ENCODE measurements at places on chromosomes 6 and 20.
A peak's percentile ranks its signal among the peaks of the same experiment; 100 is the strongest.

DNA sequence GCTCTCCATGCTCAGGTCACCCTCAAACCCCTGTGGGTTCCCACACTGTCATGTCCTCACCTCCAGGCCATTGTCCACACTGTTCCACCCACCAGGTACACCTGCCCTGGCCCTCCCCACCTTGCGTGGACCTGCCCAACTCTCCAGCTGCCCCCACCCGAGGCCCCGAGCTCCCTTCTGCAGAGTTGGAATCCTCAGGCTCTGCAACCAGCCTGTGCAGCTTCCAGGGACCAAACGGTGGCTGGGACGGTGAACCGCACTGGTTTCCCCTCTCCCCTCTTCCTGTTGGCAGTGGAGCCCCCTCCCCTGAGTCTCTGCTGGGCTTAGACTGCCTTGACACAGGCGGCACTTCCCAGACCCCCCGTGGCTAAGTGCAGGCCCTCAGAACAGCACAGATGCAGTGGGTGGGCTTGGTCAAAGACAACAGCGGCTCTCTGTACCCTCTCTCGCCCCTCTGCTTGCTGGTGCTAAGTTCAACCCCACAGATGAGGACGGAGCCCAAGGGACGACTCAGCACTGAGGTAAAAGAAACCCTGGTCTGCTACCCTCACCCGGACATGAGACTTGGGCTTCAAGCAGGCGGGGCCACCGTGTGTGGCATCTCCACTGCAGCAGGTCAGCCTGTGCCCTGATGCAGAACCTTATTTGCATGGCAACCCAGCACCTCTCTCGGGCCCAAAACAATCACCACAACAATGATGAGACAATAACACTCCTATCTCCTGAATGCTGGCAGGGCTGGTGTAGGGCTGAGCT is 11.0 kb downstream of the ZBP1 start:
- no peak for DNase-seq

GRCh38 chr6:6723921-6724538 is 135.5 kb downstream of the LY86 start:
- peak; percentile 69 for DNase-seq

DNA sequence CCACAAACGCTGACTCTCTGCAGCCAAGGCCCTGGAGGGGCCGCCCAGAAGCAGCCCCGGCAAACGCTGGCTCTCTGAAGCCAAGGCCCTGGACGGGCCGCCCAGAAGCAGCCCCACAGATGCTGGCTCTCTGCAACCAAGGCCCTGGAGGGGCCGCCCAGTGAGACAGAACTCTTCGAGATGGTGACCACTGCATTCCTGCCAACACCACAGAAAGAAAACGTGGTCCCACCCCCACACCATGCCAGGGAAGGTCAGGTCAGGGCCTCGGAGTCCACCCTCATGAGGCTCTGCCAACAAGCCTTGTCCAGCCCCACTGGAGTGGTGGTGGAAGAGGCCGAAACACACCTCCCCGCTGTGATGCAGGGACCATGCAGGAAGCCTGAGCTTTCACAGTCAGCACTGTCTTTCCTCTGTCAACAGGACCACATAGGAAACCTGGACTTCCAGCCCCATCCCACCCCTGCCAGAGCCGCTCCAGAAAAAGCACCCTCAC is 97.5 kb downstream of the DLL1 start:
- DNase-seq: no peak

DNA sequence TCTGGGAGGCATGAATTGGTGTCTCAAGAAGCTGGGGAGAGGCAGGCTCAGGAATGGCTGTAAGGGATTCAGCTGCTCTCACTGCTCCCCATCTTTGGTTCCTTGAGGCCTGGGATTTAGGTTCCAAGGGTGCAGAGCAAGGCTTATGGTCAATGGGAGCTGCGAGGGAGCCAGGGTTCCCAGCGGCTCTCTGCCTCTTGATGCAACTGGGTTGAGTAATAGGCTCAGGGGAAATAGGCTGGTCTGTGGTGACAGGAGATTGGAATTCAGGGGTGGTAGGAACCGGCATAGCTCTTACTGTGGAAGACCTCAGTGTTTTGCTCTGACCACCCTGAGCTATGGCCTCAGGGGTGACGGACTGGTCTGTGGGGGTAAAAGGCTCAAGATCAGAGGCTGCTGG is 13.0 kb upstream of the NRM start:
- no peak for DNase-seq

DNA sequence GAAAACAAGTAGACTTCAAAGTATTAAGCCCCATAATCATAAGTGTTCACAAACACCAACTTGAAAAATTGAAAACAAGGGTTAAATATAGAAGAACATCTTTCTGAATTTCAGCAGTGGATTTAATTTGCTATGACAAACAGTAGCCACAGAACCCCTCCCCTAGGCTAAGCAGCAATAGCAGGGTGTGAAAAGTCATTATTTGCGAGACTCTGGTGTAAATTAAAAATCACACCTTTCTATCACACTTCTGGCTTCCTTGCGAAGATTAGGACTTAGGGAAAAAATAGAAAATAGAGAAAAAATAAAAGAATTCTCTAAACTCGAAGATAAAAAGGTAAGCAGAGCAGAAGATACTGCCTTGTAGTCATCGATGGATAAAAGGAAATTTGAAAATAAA is 6.1 kb downstream of the SAMD3 start:
- DNase-seq: no peak

- DNase-seq: no peak
Measured at GRCh38 chr20:63735859-63736718, at the start of gene LIME1. LIME1 (plus strand) TSS chr20:63736664; CDS start chr20:63737550, 886 bp downstream.

GRCh38 chr6:81720427-81720826 is 32.1 kb downstream of the TENT5A start:
- no peak for DNase-seq

DNA sequence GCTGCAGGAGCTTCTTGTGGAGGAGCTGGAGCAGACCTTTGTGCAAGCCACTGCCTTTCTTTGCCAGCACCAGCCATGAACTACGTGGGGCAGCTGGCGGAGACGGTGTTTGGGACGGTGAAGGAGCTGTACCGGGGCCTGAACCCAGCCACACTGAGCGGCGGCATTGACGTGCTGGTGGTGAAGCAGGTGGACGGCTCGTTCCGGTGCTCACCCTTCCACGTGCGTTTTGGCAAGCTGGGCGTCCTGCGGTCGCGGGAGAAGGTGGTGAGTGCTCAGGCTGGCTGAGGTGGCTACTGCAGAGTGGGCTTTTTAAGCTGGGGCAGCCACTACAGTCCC is 5.1 kb downstream of the LPIN3 start:
- no peak for DNase-seq
